ENCODE measurements at places on chromosomes 11 and 22.

DNA sequence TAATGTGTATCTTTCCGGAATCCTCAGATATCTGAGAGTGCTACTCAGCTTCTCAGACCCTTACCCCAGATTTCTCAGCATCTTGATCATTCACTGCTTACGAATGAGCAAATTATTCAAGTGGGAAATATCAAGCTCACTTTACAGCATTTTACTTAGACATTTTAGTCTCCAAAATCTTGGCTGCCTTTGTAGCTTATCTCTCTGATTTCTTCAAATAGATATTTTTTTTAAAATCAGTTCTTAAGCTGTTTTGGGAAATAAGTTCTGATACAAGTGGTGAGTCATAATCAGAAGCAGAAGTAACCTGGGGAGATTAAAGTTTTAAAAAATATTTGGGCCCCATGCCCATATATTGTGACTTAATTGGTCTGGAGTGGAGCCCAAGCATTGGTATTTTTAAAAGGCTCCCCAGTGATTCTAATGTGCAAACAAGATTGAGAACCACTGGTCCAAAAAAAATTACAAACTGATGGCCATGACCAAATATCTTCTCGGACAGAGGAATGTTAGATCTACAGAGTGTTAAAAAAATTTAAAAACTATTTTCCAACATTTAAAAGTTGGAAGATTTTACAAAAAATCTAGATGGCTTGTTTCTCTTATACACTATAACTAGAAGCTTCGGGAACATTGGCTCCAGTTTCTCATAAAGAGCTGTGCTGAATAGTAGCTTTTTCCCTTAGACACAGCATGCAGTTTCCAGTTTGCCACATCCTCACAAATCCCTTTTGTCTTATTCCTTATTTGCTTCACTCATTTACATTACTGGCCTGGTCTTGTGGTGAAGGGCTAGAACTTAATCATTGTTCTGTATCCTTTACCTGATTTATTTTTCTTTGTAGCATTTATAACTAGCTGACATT is 87.8 kb upstream of the BMAL1 start:
- DNase-seq = no peak

DNA sequence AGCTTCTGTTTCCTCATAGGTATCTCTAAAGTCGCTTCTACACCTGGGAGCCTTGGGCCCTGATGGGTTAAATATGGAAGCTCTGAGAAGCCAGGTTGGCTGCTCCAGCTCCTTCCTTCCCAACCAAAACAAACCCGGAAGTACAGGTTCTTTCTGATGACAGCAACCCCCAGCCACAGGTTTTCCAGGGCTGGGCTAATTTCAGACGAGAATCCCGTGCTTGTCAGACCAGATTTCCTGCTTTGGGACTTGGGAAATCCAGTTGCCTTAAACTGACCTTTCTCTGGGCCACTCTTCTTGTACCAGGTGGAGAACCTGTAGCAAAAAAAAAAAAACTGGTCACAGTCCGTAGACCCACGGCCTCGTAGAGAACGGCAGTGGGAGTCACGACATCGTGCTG is 51.9 kb downstream of the RBX1 start:
- no peak for DNase-seq

DNA sequence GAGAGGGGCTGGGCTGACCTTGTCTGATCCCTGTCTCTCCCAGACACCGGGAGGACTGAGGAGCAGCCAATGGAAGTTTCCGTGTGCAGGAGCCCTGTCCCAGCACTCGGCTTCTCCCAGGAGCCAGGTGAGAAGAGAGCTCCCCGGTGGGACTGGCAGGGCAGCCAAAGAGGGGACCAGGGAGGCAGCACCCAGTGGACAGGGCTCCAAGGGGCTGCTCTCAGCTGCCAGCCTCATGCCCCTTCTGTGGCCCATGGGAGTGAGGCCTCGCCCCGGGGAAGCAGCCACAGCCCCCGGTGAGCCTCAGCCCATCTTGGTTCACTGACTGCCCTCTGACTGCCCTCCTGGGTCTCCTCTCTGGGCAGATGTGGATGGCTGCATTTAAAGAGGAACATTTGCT is 6.8 kb downstream of the SCO2 start:
- peak; percentile 47 for DNase-seq

DNA sequence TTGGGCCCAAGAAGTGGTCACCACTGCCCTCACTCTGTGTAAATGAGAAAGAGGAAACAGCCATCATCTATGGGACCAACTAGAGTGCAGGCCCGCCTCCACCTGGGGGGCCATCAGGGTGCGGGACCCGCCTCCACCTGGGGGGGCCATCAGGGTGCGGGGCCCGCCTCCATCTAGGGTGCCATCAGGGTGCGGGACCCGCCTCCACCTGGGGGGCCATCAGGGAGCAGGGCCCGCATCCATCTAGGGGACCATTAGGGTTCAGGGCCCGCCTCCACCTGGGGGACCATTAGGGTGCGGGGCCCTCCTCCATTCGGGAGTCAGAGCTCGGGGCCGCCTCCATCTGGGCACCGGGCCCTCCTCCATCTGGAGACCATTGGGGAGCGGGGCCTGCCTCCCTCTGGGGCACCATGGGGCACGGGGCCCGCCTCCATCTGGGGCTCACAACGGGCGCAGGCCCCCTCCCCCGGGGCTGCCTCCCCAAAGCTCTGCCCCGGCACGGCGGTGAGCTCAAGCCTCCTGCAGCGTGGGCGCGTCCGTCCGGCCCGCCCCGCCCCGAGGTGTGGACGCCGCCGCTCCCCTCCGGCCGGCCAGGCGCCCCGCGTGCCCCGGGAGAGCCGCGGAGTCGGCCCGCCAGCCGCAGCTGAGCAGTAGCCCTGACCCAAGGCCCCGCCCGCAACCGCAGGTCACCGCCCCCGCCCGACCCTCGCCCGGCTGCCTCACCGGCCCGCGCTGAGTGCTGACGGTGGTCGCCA is 512 bp downstream of the TOLLIP start:
- DNase-seq = no peak

DNA sequence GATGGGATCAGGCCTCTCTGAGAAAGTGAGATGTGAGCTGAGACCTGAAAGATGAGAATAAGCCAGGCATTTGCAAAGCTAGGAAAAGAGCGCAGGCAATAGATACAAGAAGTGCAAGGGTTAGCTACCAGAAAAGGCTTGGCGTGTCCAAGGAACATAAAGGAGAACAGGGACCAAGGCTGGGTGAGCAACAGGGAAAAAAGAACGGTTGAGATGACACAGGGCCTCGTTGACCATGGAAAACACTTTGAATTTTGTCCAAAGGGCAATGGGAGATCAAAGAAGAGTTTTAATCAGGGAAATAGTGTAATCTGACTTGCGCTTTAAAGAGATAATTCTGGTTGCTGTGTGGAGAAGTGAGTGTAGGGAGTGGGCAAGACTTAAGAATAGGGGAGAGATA is 35.0 kb downstream of the RAB30 start:
- DNase-seq = no peak

- DNase-seq = no peak
Observed at GRCh38 chr11:47411884-47412746, 3.7 kb downstream of the SLC39A13 start.

GRCh38 chr11:105000797-105001196 is 22.2 kb downstream of the CASP5 start:
- no peak for DNase-seq

GRCh38 chr11:76620489-76620888 is 50.1 kb downstream of the LRRC32 start:
- no peak for DNase-seq

DNA sequence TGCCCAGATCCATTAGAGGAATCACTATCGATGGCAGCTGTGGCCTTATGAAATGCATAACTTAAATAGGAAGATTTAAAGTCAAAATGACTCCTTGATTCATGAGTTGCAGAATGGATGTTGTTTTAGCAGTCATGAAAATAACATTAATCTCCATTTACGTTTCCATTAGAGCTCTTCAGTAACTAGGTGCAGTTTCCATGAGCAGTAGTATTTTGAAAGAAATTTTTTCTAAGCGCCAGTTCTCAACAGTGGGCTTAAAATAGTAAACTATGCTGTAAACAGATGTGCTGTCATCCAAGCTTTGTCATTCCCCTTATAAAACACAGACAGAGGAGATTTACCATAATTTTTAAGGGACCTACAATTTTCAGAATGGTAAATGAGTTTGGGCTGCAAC is 1414.1 kb downstream of the LRRC4C start:
- DNase-seq = no peak

- DNase-seq = peak; percentile 82
Observed at GRCh38 chr11:103870821-103871309, 165.6 kb upstream of the DDI1 start.

- DNase-seq = no peak
Observed at GRCh38 chr11:26862801-26863200, 131.1 kb upstream of the FIBIN start.

GRCh38 chr11:114318361-114318760 is 22.2 kb downstream of the NNMT start:
- no peak for DNase-seq

DNA sequence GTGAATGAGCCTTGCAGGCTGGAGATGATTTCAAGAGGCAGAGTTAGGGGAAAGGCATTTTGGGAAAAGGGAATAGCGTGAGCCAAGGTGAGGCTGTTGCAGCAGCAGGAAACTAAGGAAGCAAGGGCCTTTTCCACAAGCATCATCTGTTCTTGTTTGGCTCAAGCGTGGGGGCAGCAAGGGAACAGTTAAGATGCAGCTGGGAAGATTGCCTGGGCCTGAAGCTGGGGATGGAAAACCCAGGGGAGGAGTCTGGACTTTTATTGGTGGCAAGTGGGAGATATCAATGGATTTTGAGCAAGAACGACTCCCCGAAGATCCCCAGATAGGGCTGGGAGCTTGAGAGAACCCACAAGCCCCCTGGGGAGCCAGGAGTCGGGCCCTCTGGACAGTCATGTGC is 27.3 kb upstream of the PICK1 start:
- DNase-seq = peak; percentile 27

GRCh38 chr22:37604875-37605274 is 3.8 kb upstream of the GGA1 start:
- no peak for DNase-seq

- DNase-seq = no peak
Observed at GRCh38 chr11:60251485-60252212, 8.7 kb upstream of the MS4A4E start.

DNA sequence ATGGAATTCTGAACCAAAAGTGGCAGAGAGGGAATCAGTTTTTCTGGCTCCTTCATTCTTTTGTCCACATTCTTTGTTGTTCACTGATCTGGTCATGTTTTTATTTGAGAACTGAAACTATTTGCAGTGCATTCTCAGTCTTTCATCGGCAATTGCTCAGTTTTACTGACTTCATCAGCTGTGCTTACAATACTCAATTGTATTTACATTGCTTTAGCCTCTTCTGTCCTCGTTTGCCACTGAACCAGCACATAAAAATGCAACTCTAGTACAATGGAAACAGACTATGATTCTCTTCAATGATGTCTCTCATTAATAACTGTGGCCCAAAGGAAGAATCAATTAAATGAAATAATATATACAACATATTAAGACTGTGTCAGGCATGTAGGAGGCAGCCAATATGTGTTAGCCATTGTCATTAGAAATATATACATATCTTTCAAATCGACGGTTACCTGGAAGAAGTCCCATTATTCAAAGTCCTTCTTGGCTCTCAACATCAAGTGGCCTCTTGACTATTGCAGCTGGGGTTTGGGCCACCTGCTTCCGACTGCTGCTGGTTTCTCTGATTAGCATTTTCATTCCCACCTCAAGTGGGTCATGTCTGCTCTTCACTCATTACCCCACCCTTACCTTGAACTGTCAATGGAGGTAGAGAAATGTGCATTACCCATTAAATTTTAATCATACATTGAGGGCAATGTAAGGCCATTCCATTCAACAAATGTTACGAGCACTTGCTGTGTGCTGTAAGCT is 600.1 kb downstream of the INSC start:
- DNase-seq = no peak

- no peak for DNase-seq
Observed at GRCh38 chr22:38957046-38957770, at the start of gene APOBEC3A. TSS of gene APOBEC3A (plus strand) at chr22:38957609. CDS start at chr22:38957692, 83 bp downstream.

- DNase-seq = no peak
Observed at GRCh38 chr11:114031246-114031966, 28.1 kb upstream of the ZBTB16 start.

DNA sequence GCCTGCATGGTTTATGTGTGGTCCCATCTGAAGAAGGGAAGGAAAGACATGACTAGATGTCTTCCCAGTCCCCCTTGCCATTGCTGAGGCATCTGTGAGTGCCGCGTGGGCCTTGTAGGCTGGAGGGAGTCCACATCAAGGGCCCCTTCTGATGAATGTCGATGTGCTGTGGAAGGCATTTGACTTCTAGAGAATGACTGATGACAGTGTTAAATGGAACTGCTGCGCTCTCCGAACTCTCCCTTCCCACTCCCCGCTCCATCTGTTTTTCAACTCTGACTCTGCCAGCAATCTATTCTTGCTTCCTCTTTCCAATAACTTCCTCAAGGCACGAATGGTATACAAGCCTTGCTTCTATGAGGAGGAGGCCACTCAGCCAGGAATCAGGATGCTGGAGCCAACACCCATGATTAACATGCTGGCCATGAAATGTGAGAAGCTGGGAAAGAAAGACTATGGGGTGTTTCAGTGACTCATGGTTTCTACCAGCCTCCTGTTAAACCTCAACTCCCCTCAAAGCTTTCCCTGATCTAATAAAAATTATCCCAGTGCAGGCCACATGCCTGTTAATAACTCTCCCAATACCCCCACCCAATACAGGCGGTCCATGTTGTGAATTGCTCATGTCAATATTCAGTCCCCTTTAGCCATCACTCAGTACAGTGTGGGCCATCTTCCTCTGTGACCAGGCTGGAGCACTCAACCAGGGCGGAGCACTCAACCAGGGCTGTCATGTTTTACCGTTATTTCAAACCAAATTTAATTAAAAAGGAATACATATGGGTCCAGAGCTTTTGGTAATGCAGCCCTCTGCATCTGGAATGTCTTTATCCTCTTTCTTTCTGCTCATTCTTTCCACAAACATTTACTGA is 46.4 kb upstream of the TBCEL start:
- no peak for DNase-seq

DNA sequence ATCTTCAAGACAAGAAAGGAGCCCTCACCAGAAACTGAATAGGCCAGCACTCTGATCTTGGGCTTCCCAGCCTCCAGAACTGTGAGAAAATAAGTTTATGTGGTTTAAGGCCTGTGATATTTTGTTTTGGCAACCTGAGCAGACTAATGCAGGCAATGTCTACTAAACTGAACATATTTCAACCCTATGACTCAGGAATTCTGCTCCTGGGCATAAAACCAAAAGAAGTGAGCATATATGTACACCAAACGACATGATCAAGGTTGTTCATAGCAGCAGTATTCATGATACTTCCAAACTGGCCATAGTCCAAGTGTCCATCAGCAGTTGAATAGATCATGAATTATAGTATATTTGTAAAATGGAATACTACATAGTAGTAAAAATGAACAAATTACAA is 29.0 kb downstream of the CSNK2A3 start:
- no peak for DNase-seq

- no peak for DNase-seq
Observed at GRCh38 chr11:102837156-102837555, 6.3 kb downstream of the MMP3 start.

- DNase-seq = no peak
Observed at GRCh38 chr11:61963282-61964057, 4.0 kb downstream of the FTH1 start.

- DNase-seq = no peak
Observed at GRCh38 chr11:125180413-125181305, 16.1 kb downstream of the PKNOX2 start.

Measured in right cardiac atrium (tissue), 5 donors.